ENCODE measurements at places on chromosomes 7 and 10. TPM values are rescaled to one million over a fixed set of nuclear protein-coding genes. Genes with fewer than 3 reads are reported as not detected.

The TCERG1L gene
- 2.1 TPM for total RNA-seq

The ADIRF gene
- 3.1 TPM for total RNA-seq

The ZNF282 gene
- total RNA-seq: 24.6 TPM

The FAM25A gene
- total RNA-seq: not detected

Measured in motor neuron (in vitro differentiated cells).